ENCODE measurements at places on chromosomes 6 and 20. TPM values are rescaled to one million over a fixed set of nuclear protein-coding genes. Genes with fewer than 3 reads are reported as not detected.

Gene SOX18
- 1.9 TPM for total RNA-seq

Gene MTFR2
- total RNA-seq, result 11.3 TPM

Gene ADGRB3
- not detected for total RNA-seq

Gene ZBTB46
- 0.82 TPM for total RNA-seq

Gene PNPLA1
- not detected for total RNA-seq

Gene PLAGL1
- 5.1 TPM for total RNA-seq

Gene GJA10
- not detected for total RNA-seq

Gene CITED2
- 36.4 TPM for total RNA-seq

Gene C6orf52
- total RNA-seq, result 1.7 TPM

Gene C6orf141
- total RNA-seq, result 8.5 TPM

Gene OR2J3
- not detected for total RNA-seq

Gene FOXQ1
- 5.8 TPM for total RNA-seq

Gene ABRACL
- 42.0 TPM for total RNA-seq

Gene CGA
- 0.56 TPM for total RNA-seq

Gene C6orf136
- 13.1 TPM for total RNA-seq

Gene FAXC
- total RNA-seq, result 6.3 TPM

Gene PGK2
- not detected for total RNA-seq

Gene GRM1
- total RNA-seq, result not detected

Gene NDRG3
- 19.9 TPM for total RNA-seq

Gene ORC3
- total RNA-seq, result 16.3 TPM

Gene RBPJL
- not detected for total RNA-seq

Gene PKHD1
- not detected for total RNA-seq

Gene CCN2
- total RNA-seq, result 221 TPM

Gene NCOA5
- 22.6 TPM for total RNA-seq

Gene DDO
- 0.09 TPM for total RNA-seq

All from A549 treated with dexamethasone at 1 μM for 4 hours (cell line).